ENCODE measurements at places on chromosomes 6 and 20.

- no peak for DNase-seq
Observed at GRCh38 chr20:32365564-32365963, 7.4 kb downstream of the ASXL1 start.

DNA sequence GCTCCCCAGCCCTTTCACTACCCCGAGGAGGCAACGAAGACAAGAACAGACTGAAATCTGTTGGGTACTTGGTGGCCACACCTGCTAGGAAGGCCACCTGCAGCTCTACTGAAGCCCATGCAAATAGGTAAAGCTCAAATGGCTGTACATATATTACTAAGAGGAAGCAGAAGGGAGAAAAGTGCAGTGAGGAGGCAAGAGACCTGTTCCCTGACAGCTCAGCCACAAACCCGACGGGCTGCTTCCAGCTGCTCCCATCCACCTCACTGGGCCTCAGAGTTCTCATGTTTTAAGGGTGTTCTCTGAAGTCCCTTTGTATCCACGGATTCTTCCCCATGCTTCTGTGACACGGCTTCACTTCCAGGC is 24.6 kb downstream of the TRAM2 start:
- no peak for DNase-seq

- no peak for DNase-seq
Observed at GRCh38 chr6:156686301-156686994, 90.7 kb upstream of the ARID1B start.

DNA sequence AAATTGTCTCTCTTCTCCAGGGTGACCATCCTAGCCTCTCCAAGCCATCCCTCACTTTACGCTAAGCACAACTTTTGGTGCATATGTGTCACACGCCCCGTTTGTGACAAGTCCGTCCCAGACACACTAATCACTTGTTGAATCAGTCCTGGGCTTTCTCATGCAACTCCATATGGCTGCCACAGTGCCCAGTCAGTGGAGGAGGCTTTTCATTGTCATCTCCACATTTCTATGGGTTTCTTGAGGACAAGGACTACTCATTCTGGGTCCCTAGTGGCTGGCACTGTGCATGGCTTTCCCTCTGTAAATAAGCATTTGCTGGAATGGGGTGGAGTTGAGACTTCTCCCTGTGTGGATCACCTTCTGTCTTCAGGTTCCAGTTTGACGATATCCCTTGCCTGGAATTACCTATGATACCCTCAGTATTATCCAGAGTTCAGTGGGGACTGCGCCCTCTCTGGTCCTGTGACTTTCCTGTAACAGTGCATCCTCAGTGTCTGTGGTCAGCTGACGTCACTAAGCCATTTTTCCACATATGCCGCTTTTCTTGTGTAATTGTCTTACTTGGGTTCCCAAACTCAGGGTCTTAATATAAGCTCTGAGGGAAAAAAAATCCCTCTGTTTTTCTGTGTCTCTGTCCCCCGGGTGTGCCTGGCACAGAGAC is 59.8 kb upstream of the MYL9 start:
- DNase-seq = no peak

GRCh38 chr6:20213271-20213798 is 1.1 kb upstream of the MBOAT1 start:
- no peak for DNase-seq

- DNase-seq = no peak
Observed at GRCh38 chr6:127518191-127518709, 885 bp downstream of the MTCL3 start.

GRCh38 chr6:56416247-56416646 is 168.9 kb upstream of the COL21A1 start:
- DNase-seq = no peak

DNA sequence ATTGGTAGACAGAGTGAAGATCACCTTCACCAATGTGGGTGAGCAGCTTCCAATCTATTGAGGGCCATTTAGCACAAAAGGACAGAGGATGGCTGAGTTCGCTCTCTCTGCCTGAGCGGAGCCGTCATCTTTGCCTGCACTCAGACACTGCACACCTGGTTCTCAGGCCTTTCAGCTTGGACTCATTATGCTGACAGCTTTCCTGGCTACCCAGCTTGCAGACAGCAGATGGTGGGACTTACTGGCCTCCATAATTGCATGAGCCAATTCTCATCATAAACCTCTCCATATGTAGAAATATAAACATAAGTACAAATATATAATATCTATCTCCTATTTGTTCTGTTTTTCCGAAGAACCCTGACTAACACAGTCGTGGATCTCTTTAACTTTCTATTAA is 13.7 kb downstream of the TBXT start:
- no peak for DNase-seq

DNA sequence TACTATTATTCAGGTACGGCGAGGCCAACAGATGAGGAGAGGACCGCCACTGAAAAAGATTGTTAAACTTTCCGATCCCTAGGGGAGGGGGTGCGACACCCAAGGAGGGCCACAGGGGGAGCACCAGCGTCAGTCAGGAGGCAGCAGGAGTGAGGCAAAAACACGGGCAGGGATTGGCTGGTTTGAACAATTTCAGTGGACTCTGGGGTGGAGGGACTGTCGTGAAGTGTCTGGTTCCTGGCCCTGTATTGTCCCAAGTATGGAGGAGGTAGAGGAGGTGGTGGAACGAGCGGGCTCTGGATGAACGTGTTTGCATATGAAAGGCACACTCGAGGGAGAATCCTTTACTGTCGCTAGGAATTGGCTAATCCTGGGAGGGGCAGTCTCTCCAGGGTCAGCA is 32.5 kb upstream of the MCUR1 start:
- DNase-seq = no peak

- DNase-seq = no peak
Observed at GRCh38 chr6:29709188-29709587, 14.0 kb upstream of the HLA-F start.

DNA sequence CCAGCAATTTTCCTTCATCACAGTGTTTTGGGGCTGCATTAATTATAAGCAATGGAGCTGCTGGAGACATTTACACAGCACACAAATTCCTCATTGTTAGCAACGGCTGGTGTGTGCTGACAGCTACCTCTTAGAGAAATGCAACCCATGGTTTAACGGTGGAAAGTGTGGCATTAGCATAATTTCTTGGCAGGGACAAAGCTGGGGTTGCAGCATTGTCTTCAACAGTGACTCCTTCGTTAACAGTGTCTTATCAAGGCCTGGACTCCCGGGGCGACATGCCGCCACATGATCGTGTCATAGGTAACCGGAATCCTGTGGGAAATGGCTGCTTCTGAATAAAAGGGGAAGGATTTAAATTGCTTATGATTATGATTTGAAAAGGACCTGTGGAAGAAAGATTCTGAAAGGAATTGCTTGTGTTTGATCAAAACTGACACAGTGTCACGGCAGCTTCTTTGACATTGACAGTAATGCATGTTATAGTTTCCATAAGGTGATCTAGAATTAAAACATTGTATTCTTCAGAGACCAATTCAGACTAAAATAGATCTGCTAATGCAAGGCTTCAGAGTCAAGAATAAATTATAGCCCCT is 128.0 kb downstream of the UST start:
- DNase-seq = no peak

- DNase-seq = no peak
Observed at GRCh38 chr20:12924126-12924525, 84.6 kb upstream of the SPTLC3 start.

DNA sequence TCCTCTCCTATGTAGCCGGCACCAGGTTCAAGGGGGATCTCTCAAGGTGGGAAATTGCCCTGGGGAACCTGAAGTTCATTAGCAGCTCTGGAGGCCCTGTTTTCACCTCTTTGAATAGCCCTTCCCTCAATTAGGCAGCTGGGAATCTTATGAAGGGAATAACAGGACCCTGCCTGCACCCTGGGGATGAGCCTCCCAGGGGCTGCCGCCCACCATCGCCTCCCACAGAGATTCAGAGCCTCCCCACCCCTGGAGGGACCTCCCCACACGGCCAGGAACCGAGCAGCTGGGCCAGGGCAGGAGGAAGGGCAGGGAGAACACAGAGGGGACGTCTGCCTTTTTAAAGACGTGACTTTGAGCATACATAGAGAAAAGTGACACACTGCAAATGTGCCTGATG is 4.6 kb upstream of the EEF1A2 start:
- DNase-seq = no peak

GRCh38 chr20:3927486-3928291 is 38.5 kb downstream of the PANK2 start:
- no peak for DNase-seq

GRCh38 chr20:49292010-49292409 is 14.2 kb upstream of the ZNFX1 start:
- DNase-seq = no peak

- no peak for DNase-seq
Observed at GRCh38 chr6:104787305-104787704, 72.4 kb downstream of the HACE1 start.

- no peak for DNase-seq
Observed at GRCh38 chr20:51111290-51111689, 88.4 kb upstream of the KCNG1 start.

DNA sequence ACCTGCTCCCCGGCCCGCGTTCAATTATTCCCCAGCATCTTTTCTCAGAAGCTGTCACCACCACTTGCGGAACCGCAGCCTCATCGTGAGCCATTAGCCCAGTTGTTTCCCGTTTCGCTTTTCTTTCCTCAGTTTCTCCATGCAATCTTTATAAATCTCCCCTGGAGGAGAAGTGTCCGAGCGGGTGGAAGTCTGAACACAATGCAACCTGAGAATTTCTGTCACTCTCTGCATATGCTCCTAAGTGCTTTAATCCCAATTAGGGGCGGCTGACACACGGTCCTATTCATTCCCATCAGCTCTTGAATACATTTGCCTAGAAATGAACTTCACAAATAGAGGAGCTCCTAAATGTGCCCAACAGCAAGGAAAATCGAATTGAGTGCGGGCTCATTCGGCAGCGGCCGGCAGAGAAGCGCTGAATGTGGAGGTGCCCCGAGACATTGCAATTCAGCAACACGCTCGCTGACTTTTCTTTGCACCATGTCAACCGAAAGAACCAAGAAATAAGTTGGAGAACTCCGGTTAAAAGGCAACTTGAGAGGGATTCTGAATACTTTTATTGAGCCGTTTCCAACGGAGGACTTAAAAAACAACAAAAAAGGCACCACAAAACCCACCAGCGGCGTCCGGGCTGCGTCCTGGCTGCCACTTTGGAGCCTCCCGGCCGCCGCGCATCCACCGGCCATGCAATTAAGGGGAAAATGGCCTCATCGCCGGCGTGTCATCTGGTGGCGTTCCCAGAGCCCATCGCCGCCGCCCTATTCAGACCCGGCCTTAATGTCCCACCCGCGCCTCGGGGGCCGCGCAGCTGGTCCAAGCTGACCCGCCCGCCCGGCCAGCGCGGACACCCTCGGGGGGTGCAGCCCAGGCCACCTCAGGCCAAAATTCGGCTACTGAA is 3.9 kb upstream of the PRDM13 start:
- DNase-seq = no peak

DNA sequence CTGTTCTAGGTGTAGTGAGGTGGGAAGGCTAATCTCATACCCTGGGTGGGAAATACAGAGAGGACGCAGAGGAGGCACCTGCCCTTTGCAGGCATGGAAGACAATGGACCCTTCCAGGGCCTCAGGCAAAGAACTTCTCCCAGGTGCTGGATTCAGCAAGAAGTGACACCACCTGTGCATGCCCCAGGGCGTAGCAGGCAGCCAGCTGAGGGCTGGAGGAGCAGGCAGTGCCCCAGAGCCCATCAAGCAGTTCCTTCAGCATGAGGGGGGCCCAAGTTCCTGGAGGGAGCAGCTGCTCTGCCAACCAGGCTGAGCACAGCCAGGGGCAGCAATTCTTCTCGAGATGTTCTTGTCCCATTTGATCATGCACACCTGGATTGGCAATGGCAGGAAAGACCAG is 170.3 kb upstream of the PDE10A start:
- no peak for DNase-seq

DNA sequence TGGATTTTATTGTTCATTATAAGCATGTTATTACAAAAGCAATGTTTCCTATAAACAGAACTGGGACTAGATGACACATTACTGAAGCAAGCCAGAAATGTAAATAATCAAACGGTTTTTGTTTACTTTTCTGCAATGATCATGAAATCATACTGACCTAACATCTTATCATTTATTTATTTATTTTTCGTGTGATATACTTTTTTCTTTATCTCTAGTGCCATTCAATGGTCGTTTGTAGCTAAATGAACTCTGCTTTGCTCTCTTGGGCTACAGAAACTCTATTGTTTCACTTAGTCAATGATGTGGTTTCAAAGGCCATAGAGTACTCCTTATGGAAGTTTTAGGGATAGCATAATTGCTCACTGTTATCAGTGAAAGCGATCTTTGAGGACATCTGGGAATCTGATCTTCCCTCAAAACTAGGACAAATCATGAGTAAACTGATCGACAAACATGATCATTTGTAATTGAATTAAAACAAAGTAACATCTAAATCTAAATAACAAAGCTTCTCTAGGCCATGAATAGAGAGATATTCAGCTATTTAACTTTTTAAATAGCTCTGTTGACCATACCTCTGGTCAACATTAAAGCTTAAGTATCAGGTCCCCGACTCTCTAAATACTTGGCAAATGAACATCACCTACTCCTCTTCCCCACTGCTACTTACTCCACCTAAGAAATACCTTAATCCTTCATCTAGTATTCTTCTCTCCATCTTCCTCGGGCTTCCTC is 933.4 kb downstream of the TFAP2A start:
- DNase-seq = no peak

GRCh38 chr20:23147647-23147963 is 61.5 kb upstream of the CD93 start:
- DNase-seq = no peak

DNA sequence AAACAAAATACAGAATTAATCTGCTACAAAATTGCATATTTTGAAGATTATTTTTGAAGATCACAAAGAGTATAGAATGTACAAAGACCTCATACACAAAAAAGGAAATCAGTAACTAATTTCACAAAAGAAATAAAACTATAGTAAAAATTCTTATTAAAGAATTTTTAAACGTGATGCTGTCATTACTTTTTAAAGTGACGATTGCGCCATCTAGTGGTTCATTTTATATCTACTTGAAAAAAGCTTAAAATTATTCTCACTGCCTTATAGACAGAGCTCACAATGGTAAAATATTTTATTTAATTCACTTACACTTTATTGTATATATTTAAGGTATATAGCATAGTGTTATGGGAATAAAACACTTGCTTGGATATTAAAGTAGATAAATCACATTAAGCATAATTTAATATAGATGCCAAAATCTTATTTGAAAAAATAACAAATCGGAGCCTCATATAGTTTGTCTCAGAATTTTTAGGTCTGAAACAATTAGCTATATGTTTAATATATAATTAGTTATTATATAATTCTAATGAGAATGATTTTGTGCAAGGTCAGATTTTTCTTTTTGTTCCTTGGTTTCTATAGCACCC is 128.8 kb downstream of the PHF3 start:
- DNase-seq = no peak

GRCh38 chr6:132795461-132795860 is 3.0 kb downstream of the SLC18B1 start:
- no peak for DNase-seq
